ENCODE measurements at places on chromosomes 3 and 15. TPM values are rescaled to one million over a fixed set of nuclear protein-coding genes. Genes with fewer than 3 reads are reported as not detected.

DNA sequence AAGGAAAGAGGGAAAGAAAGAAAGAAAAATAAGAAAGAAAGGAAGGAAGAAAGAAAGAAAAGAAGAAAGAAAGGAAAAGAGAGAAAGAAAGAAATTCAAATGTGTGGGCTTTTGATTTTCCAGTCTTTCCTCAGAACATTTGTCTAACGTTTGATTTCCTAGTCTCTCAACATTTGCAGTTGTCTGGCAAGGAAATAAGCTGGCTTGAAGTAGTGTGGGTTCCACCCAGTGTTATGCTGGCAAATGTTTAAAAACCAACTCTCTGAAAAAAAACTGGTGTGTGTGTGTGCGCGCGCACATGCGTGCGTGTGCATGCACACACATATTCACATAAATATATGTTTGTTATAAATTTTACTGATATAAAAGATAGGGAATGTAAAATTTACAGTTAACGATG, 54.6 kb upstream of the C3orf49 start:
- DNase-seq: no peak
- H3K36me3 ChIP-seq: no peaks in the 10 kb centered on the region
- H3K4me1 ChIP-seq: no peaks in the 10 kb centered on the region
- no peak overlapping the region for H3K27ac ChIP-seq

GRCh38 chr3:111823341-111823855, 35.7 kb upstream of the PHLDB2 start:
- H3K27me3 ChIP-seq: no peaks in the 10 kb centered on the region
- no peaks in the 10 kb centered on the region for H3K4me1 ChIP-seq
- H3K4me3 ChIP-seq: no peak overlapping the region
- no peak for DNase-seq

GRCh38 chr15:71261909-71262308, 146.6 kb downstream of the THSD4 start:
- no peak overlapping the region for H3K27ac ChIP-seq
- H3K36me3 ChIP-seq: no peaks in the 10 kb centered on the region
- H3K4me3 ChIP-seq: no peak overlapping the region
- H3K27me3 ChIP-seq: no peaks in the 10 kb centered on the region
- no peaks in the 10 kb centered on the region for H3K4me1 ChIP-seq

DNA sequence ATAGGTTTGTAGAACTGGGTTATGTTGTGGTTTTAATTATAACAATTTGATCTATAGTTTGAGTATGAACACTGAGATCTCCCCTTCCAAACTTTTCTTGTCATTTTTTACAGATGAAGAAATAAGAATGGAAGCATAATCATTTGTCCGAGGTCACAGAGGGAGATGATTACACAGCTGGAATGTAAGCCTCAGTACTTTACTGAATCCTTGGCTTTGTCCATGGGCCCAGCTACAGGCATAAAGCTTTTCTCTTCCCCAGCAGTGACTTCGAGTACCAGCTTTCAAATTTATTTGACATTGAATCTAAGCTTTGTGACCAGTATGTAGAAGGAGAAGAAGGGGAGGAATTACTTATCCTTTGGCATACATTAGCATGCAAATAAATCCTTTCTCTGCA, 80.9 kb upstream of the DCBLD2 start:
- H3K27ac ChIP-seq: peak overlapping the region; percentile 1
- no peaks in the 10 kb centered on the region for H3K36me3 ChIP-seq
- peak; percentile 60 for DNase-seq
- H3K4me1 ChIP-seq: peaks cover 11% of the 10 kb centered on the region
- H3K27me3 ChIP-seq: no peaks in the 10 kb centered on the region
- no peak overlapping the region for H3K4me3 ChIP-seq

- H3K4me3 ChIP-seq: peak overlapping the region; percentile 37
- peak; percentile 24 for DNase-seq
- peaks cover 2% of the 10 kb centered on the region for H3K4me1 ChIP-seq
- no peaks in the 10 kb centered on the region for H3K27me3 ChIP-seq
Observed at GRCh38 chr15:45631776-45632175, 3.1 kb upstream of the SQOR start.

DNA sequence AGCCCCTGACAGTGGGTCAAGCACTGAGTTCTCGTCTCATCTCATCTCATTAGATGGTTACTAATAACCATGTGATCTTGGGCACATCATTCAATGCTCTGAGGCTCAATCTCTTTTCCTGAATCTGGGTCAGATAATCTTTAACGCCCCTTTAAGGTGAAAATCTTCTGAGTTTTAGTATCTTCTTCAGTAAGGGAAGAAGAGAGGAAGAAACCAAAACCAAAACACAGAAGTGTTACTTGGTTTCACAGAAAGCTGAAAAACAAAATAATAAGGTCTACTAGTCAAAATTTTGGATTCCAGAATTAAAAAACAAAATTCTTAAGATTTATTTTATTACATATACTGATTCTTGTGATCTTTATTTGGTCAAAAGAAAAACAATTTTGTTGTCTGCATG, 78.2 kb downstream of the CLASP2 start:
- H3K36me3 ChIP-seq: no peaks in the 10 kb centered on the region
- H3K27ac ChIP-seq: no peak overlapping the region
- no peak overlapping the region for H3K4me3 ChIP-seq

GRCh38 chr3:178238179-178238578, 298.1 kb upstream of the KCNMB2 start:
- H3K27me3 ChIP-seq: no peaks in the 10 kb centered on the region
- no peak overlapping the region for H3K4me3 ChIP-seq
- peak; percentile 16 for DNase-seq

- H3K27me3 ChIP-seq: peaks cover 6% of the 10 kb centered on the region
- no peaks in the 10 kb centered on the region for H3K36me3 ChIP-seq
- peak overlapping the region; percentile 72 for H3K27ac ChIP-seq
- peak; percentile 88 for DNase-seq
Observed at GRCh38 chr3:12750223-12750622, 8.8 kb downstream of the TMEM40 start.

DNA sequence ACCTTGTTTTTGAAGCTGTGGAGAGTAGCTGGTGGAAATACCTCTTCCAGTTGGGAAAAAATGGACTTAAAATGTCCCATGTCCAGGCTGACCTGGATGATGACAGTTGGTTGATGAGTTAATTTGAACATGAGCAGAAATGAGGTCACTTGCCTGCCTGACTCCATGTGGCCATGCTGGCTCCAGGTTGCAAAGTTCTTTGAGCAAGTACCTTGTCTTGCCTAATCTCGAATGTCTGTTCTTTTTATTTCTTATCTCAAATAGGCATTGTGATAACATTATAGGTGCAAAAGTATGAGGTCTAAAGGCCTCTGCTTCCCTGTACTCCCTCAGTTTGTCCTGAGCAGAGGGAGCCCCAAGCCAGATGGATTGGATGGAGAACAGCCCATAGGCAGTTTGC, 9.0 kb downstream of the MAPKBP1 start:
- H3K4me3 ChIP-seq: no peak overlapping the region
- H3K27me3 ChIP-seq: no peaks in the 10 kb centered on the region
- DNase-seq: no peak
- H3K4me1 ChIP-seq: peaks cover 5% of the 10 kb centered on the region

GRCh38 chr3:197425485-197426120, 127.2 kb upstream of the DLG1 start:
- no peak for DNase-seq
- no peak overlapping the region for H3K27ac ChIP-seq
- H3K4me1 ChIP-seq: no peaks in the 10 kb centered on the region
- H3K4me3 ChIP-seq: no peak overlapping the region

GRCh38 chr3:185807445-185808068, 17.3 kb downstream of the IGF2BP2 start:
- peak; percentile 96 for DNase-seq
- no peaks in the 10 kb centered on the region for H3K27me3 ChIP-seq
- H3K36me3 ChIP-seq: no peaks in the 10 kb centered on the region
- H3K4me1 ChIP-seq: no peaks in the 10 kb centered on the region

DNA sequence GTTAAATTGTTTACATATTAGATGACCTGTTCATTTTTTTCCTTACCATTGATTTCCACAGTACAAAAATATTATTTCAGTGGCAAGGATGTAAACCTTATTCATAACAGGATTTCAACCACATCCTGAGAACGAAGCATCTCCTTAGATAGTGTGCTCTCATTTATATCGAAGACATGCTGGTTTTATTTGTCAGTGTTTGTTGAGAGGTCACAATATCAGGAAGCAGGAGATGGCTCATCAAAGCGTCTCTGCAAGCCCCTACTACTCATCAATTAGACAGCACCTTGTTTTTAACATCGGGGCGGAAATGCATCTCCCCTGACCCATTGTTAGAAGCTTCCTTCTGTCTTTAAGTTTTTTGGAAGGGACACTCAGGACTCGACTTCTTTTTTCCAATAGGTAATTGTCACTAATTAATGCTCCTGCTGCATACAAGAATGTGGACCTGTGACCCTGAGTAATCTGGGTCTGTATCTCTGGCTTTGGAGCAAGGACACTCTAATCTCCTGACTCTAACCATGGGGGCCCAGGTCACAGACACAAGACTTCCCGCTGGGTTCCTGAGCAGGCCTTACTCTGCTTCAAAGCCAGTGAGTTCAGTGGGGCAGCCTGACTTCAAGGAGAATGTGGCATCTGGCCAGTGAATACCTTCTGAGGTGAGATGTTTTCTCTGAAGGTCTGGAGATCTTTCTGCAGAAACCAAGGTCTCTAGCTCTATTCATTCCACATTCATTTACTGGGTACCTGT, 50.3 kb downstream of the MECOM start:
- H3K4me1 ChIP-seq: no peaks in the 10 kb centered on the region
- no peak overlapping the region for H3K27ac ChIP-seq
- no peak overlapping the region for H3K4me3 ChIP-seq
- H3K27me3 ChIP-seq: no peaks in the 10 kb centered on the region
- no peaks in the 10 kb centered on the region for H3K36me3 ChIP-seq
- no peak for DNase-seq

Gene PPARG
- 14.9 TPM for total RNA-seq

Gene ZNF80
- not detected for total RNA-seq

Gene C2CD4A
- not detected for total RNA-seq

Gene CTXN2
- not detected for total RNA-seq

Gene GBE1
- 232 TPM for total RNA-seq

Gene RBMS3
- 58.6 TPM for total RNA-seq

Gene ZBTB20
- 13.4 TPM for total RNA-seq

Gene TOP2B
- 71.2 TPM for total RNA-seq

Gene MFGE8
- 160 TPM for total RNA-seq

Gene SCAMP5
- 0.50 TPM for total RNA-seq

Gene AP3B2
- 0.17 TPM for total RNA-seq

Gene SLITRK3
- not detected for total RNA-seq

Gene DCUN1D1
- total RNA-seq: 26.6 TPM

Data from fibroblast of lung (primary cell).